ENCODE measurements at places on chromosomes 6 and 20.

GRCh38 chr6:144153260-144153659 is 2.9 kb downstream of the STX11 start:
- DNase-seq, result no peak

GRCh38 chr6:150766201-150766997 is 99.1 kb upstream of the MTHFD1L start:
- DNase-seq, result no peak

GRCh38 chr20:41560970-41561369 is 57.2 kb downstream of the CHD6 start:
- no peak for DNase-seq

- DNase-seq, result no peak
These were observed 71.1 kb downstream of the TASP1 start for GRCh38 chr20:13567663-13568062.

DNA sequence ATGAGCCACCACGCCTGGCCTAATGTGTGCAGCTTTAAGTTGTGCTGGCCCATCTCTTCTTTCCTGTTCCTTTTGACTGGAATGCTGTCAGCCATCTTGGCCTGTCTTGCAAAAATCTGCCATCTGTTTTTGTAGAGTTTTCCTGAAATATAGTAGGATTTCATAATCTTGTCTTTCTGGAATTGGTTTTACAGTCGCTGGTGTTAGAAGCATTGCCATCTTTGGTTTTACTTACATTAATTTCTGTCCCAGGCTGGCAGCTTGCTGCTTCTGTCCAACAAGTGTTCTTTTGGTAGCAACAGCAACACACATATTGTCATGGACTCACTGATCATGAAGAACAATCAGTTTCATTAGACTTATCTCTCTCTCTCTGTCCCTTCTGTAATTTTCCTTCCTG is 29.1 kb upstream of the TULP1 start:
- DNase-seq, result no peak

DNA sequence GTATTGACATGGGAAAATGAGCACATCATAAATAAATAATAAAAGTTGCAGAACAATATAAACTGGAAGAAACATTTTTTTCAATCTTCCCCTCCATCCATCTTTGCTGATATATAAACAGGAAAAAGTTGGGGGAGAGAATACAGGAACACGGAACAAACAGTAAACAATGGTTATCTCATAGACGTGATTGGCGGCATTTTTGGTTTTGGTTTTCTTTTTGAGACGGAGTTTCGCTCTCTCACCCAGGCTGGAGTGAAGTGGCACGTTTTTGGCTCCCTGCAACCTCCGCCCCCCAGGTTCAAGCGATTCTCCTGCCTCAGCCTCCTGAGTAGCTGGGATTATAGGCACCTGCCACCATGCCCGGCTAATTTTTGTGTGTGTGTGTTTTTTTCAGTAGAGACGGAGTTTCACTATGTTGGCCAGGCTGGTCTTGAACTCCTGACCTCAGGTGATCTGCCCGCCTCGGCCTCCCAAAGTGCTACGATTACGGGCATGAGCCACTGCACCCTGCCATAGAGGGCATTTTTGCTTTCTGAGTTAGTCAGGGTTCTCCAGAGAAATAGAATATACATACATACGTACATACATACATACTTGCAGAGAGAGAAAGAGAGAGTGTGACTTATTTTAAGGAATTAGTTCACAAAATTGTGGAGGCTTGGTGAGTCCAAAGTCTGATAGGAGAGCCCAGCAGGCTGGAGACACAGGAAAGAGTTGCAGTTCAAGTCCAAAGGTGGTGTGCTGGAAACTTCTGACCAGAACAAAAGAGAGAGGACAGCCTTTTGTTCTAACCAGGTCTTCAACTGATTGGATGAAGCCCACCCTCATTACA is 22.6 kb downstream of the GNL1 start:
- no peak for DNase-seq
